ENCODE measurements at places on chromosomes 7 and 10.

DNA sequence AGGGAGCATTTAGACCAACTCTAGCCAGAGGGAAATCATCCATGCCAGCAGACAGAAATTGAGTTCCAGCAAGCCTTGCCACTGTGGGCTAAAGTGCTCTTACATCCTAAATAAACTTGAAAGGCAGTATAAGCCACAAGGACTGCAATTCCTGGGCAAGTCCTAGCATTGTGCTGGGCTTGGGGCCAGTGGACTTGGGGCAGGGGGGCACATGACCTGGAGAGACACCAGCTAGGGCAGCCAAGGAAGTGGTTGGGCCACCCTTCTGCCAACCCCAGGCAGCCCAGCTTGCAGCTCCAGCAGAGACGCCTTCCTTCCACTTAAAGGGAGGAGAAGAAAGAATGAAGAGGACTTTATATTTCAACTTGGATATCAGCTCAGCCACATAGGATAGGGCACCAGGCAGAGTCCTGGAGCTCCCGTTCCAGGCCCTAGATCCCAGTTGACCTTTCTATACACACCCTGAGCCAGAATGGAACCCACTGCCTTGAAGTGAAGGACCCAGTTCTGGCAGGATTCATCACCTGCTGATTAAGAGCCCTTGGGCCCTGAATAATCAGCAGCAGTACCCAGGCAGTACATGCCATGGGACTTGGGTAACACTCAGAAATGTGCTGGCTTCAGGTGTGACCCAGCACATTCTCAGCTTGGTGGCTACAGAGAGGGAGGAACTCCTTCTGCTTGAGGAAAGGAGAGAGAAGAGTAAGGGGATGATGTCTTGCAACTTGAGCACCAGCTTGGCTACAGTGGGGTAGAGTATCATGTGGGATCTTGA is 153.0 kb downstream of the GNAI1 start:
- no peaks in the 10 kb centered on the region for H3K4me1 ChIP-seq
- no peaks in the 10 kb centered on the region for H3K36me3 ChIP-seq
- H3K4me3 ChIP-seq, result no peak overlapping the region
- DNase-seq, result no peak

GRCh38 chr10:75191821-75192568 is 18.6 kb upstream of the VDAC2 start:
- H3K36me3 ChIP-seq, result no peaks in the 10 kb centered on the region
- H3K27ac ChIP-seq, result no peak overlapping the region
- no peak overlapping the region for H3K4me3 ChIP-seq
- peaks cover 5% of the 10 kb centered on the region for H3K4me1 ChIP-seq
- no peak for DNase-seq

DNA sequence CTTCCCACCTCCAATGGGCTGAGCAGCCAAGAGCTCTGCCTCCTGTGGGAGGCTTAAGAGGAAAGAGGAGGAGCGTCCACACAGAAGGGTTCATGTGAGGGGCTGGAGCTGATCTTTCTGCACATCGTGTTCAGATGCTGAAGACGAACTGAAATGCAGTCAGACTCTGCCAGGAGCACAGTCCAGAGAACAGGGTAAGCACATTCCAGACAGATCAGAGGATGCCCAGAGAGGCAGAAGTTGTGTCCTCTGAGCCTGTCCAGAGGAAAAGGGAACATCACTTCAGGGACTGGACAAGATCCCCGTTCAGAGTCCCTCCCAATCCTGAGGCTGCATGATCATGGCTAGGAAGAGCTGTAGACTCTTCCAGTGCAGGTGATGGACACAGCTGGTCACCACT is 72.9 kb downstream of the ITIH5 start:
- H3K27me3 ChIP-seq, result no peaks in the 10 kb centered on the region
- H3K4me3 ChIP-seq, result no peak overlapping the region
- no peak overlapping the region for H3K27ac ChIP-seq
- H3K4me1 ChIP-seq, result no peaks in the 10 kb centered on the region
- DNase-seq, result no peak

DNA sequence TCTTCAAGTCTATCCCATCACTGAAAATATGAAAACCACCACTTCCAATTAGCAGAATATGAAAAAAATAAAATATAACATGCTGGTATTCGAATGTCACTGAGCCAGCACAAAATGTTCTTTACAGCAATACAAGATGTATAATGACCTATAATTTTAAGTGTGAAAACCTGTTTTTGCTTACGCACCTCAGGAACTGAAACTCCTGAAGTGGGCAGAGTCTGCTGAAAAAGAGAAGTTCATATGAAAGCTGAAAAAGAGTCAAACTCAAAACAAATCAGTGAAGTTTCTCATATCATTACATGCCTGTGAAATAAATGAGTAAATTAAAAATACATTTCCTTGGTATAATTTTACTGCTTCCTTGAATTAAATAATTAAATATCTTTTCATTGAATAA is 272.5 kb downstream of the DGKB start:
- no peaks in the 10 kb centered on the region for H3K36me3 ChIP-seq
- no peak for DNase-seq
- no peak overlapping the region for H3K4me3 ChIP-seq
- H3K27me3 ChIP-seq, result no peaks in the 10 kb centered on the region
- no peak overlapping the region for H3K27ac ChIP-seq
- H3K4me1 ChIP-seq, result no peaks in the 10 kb centered on the region

- DNase-seq, result no peak
- H3K27ac ChIP-seq, result no peak overlapping the region
- H3K27me3 ChIP-seq, result no peaks in the 10 kb centered on the region
- H3K4me1 ChIP-seq, result peaks cover 25% of the 10 kb centered on the region
- H3K36me3 ChIP-seq, result no peaks in the 10 kb centered on the region
- no peak overlapping the region for H3K4me3 ChIP-seq
Observed at GRCh38 chr10:89332123-89332633, 4.4 kb downstream of the IFIT3 start.

- H3K36me3 ChIP-seq, result peaks cover 21% of the 10 kb centered on the region
- H3K4me1 ChIP-seq, result no peaks in the 10 kb centered on the region
- no peak overlapping the region for H3K27ac ChIP-seq
- H3K27me3 ChIP-seq, result no peaks in the 10 kb centered on the region
- no peak overlapping the region for H3K4me3 ChIP-seq
Observed at GRCh38 chr10:87534173-87534858, 29.6 kb downstream of the MINPP1 start.

DNA sequence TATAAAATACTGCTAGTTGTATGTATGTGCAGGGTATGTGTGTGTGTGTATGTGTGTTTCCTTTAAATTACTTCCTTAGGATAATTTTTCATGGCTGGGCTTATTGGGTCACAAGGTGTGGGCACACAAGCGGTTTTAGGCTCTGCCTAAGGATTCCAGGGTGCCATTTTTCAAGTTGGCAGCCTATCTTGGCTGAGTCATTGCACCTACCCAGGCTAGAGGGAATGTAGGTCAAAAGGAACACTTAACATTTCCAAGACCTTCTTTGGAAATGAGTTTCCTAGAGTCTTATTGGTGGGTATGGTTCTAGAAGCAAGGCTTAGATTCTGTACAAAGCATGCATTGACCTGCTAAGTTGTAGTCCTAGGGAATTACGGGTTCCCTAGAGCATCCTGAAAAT is 642.1 kb downstream of the LRMDA start:
- no peak overlapping the region for H3K27ac ChIP-seq
- H3K27me3 ChIP-seq, result no peaks in the 10 kb centered on the region
- H3K4me1 ChIP-seq, result no peaks in the 10 kb centered on the region
- no peak overlapping the region for H3K4me3 ChIP-seq

DNA sequence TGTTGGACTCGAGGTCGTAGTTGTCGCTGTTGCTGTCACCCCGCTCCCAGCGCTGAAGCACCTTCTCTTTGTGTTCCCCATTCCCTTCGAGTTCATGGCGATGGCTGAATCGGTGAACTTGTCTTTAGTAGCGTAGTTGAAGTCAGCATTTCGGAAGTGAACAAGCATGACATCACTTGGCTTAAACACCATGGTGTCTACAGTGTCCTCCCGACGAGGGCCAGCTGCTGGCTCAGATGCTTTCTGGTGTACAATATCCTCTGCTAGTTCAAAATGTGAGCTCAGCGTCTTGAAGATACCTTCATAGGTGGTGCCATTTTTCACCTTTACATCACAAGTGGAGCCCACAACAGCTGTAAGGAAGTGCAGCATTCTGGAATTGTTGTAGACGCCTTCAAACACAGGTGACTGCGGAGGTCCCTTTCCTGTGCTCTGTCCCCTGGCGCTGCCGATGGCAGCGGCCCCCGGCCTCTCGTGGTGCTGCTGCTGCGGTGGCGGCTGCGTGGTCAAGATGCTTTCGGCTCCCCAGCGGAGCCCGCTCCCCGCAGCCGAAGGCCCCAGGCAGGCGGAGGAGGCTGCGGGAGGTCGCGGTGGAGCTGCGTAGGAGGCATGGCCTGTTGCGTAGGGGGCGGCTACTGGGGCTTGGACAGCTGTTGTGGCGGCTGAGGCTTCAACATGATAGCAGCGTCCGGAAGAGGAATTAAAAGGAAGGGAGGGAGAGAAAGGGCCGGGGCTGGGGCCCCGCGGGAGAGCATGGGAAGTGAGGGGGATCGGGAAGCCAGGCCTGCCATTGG is 59.3 kb downstream of the ANKMY2 start:
- H3K27ac ChIP-seq, result no peak overlapping the region
- no peak overlapping the region for H3K4me3 ChIP-seq
- no peaks in the 10 kb centered on the region for H3K27me3 ChIP-seq
- H3K36me3 ChIP-seq, result no peaks in the 10 kb centered on the region

DNA sequence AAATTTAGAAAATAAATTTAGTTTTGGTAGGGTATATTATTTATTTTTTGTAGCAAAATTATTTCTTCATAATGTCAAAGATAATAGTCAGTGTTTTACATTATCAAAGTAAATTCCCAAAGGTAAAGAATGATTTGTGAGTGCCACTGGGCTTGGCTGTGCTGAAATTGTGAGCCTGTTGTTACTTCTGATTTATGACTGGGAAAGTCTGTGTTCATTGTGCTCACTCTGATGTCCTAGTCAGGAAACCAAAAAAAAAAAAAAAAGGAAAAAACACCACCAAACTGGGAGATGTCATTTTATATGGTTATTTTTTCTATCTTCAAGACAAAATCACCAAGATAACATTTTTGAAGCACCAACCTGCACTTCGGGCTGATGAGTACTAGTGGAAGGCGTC is 44.3 kb downstream of the MDFIC start:
- no peaks in the 10 kb centered on the region for H3K27me3 ChIP-seq
- H3K36me3 ChIP-seq, result no peaks in the 10 kb centered on the region
- no peak overlapping the region for H3K4me3 ChIP-seq
- no peak overlapping the region for H3K27ac ChIP-seq
- no peak for DNase-seq
- H3K4me1 ChIP-seq, result no peaks in the 10 kb centered on the region

DNA sequence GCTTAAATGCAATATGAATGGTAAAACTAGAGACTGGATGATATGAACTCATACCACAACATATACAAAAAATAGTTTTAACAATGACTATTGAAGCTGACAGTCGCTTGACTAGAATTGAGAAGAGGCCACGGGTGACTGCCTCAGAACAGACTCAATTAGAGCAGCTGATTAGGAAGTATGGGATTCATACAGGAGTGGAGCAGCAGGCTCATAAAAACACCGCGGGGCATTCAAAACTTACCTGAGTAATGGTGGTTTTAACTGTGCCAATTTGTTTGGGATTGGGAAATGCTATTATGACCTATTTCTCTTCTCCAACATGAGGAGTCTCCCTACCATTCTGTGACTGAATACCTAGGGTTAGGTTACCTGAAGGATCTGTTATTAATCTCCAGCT is 2.1 kb downstream of the CADPS2 start:
- no peak overlapping the region for H3K4me3 ChIP-seq
- DNase-seq, result no peak
- H3K27me3 ChIP-seq, result peaks cover 49% of the 10 kb centered on the region
- H3K4me1 ChIP-seq, result no peaks in the 10 kb centered on the region
- no peak overlapping the region for H3K27ac ChIP-seq

- H3K27me3 ChIP-seq, result peaks cover 5% of the 10 kb centered on the region
- H3K4me1 ChIP-seq, result no peaks in the 10 kb centered on the region
- DNase-seq, result peak; percentile 92
- H3K27ac ChIP-seq, result no peak overlapping the region
- no peak overlapping the region for H3K4me3 ChIP-seq
Observed at GRCh38 chr7:130721486-130722277, 12.3 kb downstream of the KLF14 start.

GRCh38 chr10:66983475-66983818 is 57.6 kb downstream of the LRRTM3 start:
- H3K4me1 ChIP-seq, result no peaks in the 10 kb centered on the region
- no peaks in the 10 kb centered on the region for H3K27me3 ChIP-seq
- no peak for DNase-seq
- H3K36me3 ChIP-seq, result no peaks in the 10 kb centered on the region

DNA sequence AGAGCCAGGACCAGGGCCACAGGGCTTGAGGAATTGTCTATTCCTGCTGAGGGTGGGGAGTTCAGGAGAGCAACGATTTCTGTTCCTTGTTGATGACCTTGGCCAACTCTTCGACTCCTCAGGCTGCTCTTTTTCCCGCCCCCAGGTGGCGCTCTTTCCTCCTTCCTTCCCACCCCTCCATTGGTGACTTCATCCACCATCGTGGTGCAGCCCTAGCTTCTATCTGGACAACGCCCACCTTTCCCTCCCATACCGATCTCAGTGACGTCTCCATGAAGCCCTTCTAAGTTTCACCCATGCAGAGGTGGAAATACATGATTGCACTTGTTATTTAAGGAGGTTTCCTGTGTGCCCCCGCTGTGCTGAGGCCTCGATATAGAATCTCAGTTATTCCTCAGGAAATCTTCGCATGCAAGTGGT is 22.1 kb upstream of the CARD11 start:
- H3K27me3 ChIP-seq, result no peaks in the 10 kb centered on the region
- no peaks in the 10 kb centered on the region for H3K36me3 ChIP-seq
- no peak overlapping the region for H3K4me3 ChIP-seq

DNA sequence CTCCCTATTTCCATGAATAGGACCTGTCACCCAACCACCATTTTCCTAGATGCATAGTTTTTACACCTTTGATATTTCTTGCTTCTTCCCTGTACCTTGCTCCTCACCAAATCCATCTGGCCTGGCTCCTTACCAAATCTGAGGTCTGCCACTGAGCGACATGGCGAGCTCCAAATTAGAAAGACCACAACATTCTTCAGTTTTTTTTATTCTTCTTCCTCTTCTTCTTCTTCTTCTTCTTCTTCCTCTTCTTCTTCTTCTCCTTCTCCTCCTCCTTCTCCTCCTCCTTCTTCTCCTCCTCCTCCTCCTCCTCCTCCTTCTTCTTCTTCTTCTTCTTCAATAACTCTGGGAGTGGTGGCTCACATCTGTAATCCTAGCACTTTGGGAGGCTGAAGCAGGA is 7.1 kb downstream of the CPED1 start:
- H3K27me3 ChIP-seq, result peaks cover 23% of the 10 kb centered on the region
- no peak overlapping the region for H3K4me3 ChIP-seq
- H3K36me3 ChIP-seq, result no peaks in the 10 kb centered on the region
- no peak overlapping the region for H3K27ac ChIP-seq

All from endodermal cell (in vitro differentiated cells).